ENCODE measurements at places on chromosomes 6 and 20.

DNA sequence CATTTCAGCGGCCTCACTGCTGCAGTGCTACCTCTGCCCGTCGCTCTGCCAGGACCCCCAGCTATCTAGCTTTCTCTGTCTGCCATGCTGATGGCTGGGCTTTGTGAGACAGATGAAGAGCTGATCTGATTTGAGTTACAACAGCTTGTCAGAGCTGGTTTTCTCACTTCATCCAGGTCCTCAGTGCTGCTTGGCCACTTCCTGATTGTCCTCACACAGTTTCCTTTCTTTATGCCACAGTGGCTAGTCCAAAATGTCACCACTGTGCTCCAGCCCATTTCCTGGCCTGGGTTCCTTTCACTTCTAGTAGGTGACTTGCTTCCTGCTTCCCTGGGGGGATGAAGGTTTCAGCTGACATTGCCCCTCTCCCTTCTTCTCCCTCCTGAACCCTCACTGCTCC is 35.4 kb downstream of the FNDC1 start:
- DNase-seq = no peak

GRCh38 chr20:24332956-24333355 is 136.5 kb upstream of the SYNDIG1 start:
- DNase-seq = no peak

GRCh38 chr20:10771435-10772140 is 97.8 kb upstream of the JAG1 start:
- DNase-seq = no peak

GRCh38 chr6:36986704-36987047 is 680 bp upstream of the MTCH1 start:
- DNase-seq = no peak

- no peak for DNase-seq
Measured at GRCh38 chr6:44540881-44541280, 153.4 kb downstream of the CDC5L start.

DNA sequence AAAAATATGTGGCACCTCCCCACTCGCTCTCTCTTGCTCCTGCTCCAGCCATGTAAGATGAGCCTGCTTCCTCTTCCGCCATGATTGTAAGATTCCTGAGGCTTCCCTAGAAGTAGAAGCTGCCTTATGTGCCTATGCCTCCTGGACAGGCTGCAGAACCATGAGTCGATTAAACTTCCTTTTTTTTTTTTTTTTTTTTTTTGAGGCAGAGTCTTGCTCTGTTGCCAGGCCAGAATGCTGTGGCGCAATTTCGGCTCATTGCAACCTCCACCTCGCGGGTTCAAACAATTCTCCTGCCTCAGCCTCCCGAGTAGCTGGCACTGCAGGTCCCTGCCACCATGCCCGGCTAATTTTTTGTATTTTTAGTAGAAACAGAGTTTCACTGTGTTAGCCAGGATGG is 112.5 kb downstream of the FAM217A start:
- no peak for DNase-seq

DNA sequence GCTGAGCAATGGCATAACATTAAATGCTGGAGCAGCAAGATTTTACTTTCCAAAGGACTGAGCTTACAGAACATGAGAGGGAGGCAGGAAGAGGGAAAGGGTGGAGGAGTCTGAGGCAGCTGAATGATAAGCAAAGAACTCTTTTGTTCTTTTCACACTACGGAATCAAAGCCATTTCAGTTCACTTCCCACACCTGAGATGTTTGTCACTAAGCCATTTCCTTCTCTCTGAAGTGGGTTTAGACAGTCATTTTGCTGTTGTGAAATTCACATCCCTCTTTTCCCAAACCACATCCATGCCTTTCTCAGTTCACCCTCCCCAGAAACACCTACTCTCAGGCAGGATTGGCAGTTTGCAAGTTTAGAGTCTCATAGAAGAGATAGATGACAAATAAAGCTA is 267.9 kb downstream of the ADGRG6 start:
- peak; percentile 5 for DNase-seq

DNA sequence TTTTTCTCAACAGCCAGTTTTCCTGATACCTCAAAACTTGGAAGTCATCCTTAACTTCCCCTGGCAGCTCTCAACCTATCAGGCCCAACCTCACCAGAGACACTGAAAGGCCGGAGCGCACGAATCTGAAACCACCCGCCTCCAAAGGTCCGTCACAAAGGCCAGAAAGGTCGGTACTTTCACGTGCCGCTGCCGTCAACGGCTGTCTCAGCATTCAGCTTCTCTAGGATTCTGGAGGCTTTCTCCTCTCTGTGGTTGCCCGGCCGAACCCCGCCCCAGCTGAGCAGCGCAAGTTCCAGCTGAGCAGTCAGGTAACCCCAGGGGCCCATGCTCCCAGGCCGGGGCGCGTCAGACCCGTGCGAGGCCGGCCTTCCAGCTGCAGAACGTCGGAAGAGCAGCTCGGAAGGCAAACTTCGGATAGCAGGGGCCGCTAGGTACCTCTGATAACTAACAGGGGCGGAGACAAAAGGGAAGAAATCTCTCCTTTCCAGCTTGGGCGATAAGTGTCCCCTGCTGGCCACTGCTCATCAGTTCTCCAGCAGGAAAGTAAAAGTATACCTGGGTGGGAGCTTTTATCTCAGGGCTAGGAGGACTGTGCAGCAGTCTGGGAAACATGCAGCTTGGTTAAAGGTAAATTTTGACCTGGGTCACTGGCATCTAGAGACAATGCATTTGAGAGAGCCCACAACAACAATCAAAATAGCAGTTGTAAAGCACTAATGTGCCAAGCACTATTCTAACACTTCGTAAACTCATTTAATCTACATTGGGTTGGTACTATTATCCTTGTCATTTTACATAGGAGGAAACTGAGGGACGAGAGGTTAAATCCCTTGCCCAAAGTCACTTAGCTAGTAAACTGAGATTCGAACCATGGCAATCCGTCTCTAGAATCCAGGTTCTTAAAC is 16.1 kb downstream of the ZSCAN12 start:
- peak; percentile 36 for DNase-seq

- no peak for DNase-seq
Measured at GRCh38 chr6:157622427-157622826, 200.6 kb upstream of the SNX9 start.

GRCh38 chr6:106134087-106134770 is 48.1 kb downstream of the PRDM1 start:
- DNase-seq = no peak

DNA sequence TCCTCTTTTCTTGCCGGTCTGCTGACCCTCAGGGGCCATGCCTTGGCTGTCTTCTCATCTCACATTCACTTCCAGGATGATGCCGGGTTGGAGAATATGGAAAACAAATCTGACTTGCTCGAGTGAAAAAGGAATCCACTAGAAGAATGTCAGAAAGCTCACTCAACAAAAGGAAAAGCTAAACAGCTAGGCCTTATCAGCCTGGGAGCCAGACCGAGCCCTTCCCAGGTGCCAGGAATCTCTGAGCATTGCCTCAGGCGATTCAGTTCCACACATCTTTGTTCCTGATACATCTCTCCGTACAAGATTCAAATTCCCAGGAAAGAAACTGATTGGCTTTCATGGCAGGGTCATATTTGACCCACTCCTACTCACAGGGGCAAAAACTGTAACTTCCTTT is 9.2 kb upstream of the OSER1 start:
- DNase-seq = no peak

DNA sequence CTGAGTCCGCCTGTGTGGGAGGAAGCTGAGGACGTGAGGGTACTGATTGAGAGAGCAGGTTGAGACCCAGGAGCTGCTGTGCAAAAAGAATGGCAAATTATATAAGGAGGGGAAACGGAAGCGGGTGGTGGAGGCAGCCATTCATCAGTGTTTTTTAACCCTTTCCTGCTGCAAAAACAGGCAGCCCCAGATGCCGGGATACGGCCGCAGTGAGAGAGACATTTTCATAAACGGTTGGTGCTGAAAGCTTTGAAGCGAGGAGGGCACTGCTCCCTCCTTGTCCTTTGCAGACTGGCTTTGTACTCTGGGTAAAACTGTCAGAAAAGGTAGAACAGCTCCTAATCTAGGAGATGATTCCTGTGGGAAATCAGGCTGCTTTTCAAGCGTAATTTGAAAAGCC is 56.4 kb downstream of the TTI1 start:
- no peak for DNase-seq

GRCh38 chr6:45587229-45588060 is 209.7 kb upstream of the SUPT3H start:
- no peak for DNase-seq

GRCh38 chr20:62951896-62952372 is 575 bp upstream of the SLC17A9 start:
- DNase-seq = no peak

DNA sequence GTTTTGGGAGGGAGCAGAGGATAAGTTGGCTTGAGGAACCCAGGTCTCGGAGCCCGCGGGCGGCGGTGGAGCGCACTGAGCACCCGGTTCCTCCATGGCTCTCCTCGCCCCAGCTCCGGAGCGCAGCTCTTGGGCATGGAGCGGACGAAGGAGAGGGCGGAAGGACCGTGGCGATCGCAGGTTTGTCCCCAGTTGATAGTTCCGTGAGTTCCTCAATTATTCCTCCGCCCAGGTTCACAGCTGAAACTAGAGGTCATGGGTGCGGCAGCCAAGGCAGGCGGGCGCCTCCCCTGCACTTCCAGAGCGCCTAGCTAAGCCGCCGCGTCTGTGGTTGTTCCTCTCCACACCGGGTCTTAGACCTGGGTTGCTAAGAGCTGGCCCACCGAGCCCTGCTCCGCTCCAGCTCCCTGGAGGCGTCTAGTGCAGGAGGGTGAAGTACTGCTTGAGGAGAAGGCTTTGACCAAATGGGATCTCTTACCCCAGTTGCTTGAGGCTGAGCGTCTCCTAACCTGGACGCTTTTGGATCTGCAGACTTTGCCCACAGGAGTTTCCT is at the start of gene HTR1B:
Gene HTR1B, minus strand, starts transcription at position 184 of the 553 bp plus-strand sequence. Its CDS starts 88 bp downstream, at position 96.
- no peak for DNase-seq

All from CD4-positive, alpha-beta T cell treated with Interleukin-12 subunit alpha and Interleukin-12 subunit beta, for 1 hour (primary cell).